Colonic mucosa (tissue), 4 donors: ENCODE measurements at places on chromosomes 2 and 18.
A peak's percentile ranks its signal among the peaks of the same experiment; 100 is the strongest.

GRCh38 chr2:166188084-166188483, 60.3 kb upstream of the SCN1A start:
- DNase-seq = no peak

DNA sequence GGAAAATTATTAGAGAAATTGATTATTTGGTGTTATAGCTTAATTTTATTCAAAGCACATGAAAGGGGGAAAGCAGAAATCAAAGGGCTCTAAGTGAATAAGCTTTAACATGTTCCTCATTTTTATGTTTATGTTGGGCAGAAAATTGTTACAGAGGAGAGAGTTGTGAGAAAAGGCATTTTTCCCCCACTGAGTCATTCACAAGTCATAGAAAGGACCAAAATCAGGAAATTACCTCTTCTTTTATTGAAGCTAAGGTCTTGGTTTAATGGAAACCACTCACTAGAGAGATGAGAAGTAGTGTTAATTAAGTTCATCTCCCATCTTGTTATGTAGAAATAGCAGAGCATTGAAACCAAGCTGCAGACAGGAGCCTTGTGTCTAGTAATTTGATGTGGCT, 175.3 kb upstream of the THUMPD2 start:
- DNase-seq = no peak

GRCh38 chr2:120857422-120857821, 121.8 kb downstream of the GLI2 start:
- DNase-seq = no peak

- DNase-seq = no peak
Measured at GRCh38 chr2:66134138-66134701, 300.7 kb upstream of the MEIS1 start.

DNA sequence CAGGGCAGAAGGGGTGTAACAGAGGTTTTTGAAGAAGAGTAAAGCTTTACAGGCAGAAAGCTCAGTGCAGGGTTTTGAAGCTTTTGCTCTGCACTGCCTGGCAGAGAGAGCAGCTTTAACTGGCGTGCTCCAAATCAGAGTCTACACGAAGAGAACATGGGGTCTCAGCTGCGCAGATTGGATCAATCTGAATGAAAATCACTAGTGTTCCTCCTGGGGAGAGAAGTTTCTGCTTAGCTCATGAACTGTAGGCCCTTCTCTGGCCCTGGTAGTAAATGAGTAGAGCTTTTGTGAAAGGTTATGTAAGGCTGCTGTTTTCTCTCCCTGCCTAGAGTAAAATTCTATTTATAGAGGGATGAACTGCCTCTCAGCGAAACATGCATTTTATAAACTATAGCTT, 13.6 kb downstream of the DCC start:
- no peak for DNase-seq

DNA sequence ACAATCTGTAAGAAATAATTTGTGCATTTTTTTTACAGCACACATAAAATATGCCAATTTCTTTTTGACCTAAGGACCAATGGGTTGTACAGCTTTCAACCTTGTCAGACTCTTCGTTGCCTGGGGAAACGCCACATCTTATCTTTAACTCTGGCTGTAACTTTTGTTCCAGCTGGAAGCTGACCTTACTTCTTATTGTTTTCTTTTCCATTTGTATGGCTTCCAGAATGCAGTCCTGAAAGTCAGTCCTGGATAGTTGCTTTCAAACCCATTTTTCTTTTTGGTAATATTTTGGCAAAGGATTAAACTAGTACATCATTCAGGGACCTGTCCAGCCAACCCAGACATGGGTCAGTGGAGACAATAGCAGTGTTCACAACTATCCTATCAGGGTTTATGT, 686.5 kb upstream of the CDH2 start:
- no peak for DNase-seq

GRCh38 chr2:36058953-36059352, 296.6 kb upstream of the CRIM1 start:
- no peak for DNase-seq

DNA sequence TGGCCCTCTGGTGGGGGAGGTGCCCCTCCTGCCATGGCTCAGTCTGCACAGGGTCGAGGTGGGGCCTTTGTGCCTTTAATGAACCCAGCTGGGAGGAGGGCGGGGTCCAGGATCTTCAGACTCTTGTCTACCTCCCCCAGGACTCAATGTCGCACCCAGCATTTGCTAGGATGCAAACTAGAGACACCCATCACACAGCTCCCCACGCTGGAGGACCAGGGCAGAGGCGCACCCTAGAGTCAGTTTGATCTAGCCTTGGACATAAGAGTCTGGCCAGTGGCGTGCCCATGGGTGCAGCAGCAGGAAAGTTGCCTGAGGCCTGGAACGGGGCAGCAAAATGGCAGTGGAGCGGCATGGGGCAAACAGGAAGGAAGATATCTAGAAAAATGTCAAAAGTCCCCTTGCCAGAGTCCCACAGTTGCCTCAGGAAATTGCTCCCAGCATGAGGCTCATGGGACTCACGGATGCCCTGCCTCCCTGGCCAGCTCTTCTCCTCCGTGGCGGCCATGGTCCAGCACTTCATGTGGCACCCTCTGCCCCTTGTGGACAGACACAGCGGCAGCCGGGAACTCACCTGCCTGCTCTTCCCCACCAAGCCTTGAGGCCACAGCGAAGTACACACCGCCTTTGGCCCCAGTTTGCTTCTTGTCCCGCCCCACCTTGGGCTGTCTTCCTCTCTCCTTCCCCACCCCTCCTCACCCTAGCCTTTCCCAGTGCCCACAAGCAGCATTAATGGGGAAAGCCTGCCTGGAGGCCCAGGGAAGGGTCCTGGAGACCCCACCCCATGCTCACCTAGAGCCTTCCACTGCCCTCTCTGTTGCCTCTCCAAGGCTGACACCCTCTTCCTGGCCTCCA, 17.7 kb downstream of the SH2D6 start:
- DNase-seq = no peak

- no peak for DNase-seq
Measured at GRCh38 chr2:218859556-218859987, at the start of gene WNT6. Gene WNT6 (plus strand): TSS chr2:218859805. CDS start chr2:218860038, 233 bp downstream.

DNA sequence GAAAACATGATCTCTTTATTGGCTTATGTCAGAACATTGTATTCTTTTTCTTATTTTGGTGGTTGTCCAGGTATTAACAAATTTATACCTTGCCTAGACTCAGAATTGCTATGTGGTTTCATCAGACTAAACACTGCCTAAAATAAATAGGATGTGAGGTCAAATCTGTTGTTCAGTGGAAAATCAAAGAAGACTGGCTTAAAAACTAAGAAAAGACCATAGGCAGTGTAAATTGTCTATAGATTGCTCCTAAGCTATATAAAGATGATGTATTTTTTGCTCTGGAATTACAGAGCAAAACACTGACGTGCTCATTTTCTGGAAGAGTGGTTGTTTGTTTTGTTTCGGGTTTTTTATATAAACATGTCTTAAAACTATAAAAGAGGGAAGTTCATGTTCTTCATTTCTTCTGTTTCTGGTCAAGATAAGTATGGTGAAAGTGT, 266.0 kb downstream of the ALPK2 start:
- no peak for DNase-seq

DNA sequence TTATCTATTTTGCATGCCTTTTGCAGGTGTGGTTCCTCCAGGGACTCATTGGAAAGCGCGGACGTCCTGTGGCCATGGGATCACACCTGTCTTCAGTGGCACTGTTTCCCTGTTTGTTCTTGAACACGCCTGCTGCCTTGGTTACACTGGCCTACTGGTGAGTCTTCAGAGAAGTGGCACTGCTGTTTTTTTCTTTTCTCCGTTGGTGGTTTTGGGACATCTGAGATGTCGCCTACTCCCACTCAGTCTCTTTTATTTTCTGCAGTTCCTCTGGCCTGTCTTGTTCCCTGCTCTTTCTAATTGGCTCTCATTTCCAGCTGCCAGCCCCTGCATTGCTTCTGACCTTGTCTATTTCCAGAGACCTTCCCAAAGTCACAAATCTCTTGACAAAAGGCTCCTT, 35.7 kb upstream of the POU3F3 start:
- DNase-seq = no peak

GRCh38 chr2:54464341-54464740, 8.2 kb downstream of the SPTBN1 start:
- DNase-seq = no peak

- DNase-seq = no peak
Measured at GRCh38 chr2:48545244-48545643, 15.3 kb downstream of the STON1 start.

- DNase-seq = no peak
Measured at GRCh38 chr2:230329946-230330605, 3.1 kb downstream of the SP140L start.

- no peak for DNase-seq
Measured at GRCh38 chr2:237669283-237669627, 41.9 kb downstream of the LRRFIP1 start.

GRCh38 chr2:42101206-42102023, 53.6 kb downstream of the PKDCC start:
- DNase-seq = peak; percentile 69

GRCh38 chr2:169362894-169363559, 693 bp upstream of the LRP2 start:
- no peak for DNase-seq

GRCh38 chr2:30504731-30505130, 57.7 kb downstream of the LCLAT1 start:
- DNase-seq = no peak

DNA sequence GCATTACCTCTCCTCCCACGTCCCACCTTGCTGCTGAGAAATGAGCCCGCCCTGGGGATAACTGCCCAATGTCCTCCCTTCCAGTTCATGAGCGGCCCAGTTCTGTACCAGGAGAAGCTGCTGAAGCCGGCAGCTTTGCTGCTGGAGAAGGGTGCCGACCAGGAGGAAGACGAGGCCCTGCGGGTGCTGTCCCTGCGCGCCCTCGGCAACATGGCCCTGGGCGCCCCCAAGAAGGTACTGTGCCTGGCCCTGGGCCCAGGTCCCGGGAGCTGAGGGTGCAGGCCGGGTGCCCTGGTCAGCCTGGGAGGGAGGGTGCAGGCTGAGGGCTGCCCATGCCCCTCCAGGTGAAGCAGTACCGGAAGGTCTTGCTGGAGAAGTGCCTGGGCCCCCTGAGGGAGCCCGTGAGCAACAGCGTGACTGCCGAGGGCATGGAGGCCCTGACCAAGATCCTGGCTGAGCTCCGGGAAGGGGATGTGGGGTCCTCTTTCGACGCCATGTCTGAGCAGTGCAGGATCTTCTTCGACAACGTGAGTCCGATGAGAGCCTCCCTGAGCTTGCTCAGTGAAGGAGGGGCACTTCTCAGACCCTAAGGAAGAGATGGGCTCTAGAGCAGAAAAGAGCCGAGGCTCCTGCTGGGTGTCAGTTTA, 25.7 kb downstream of the HJURP start:
- DNase-seq = no peak

DNA sequence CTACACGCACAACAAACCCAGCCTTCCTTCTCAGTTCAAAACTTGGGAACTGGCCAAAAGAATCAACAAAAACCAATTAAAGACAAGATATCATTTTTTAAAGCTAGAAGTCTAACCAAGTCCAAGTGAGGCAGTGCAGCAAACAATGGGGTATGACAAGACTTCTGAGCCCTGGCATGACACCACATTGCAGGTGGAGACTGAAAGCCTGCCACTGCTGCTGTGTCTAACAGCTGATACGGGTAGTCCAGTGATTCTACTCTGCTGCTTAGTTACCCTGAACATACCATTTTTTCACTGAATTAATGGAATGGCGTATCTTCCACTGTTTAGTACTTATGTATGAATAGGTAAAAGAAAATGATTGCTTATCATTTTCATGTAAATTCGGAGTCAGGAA, 47.4 kb upstream of the KIDINS220 start:
- no peak for DNase-seq
